CD4-positive, alpha-beta T cell treated with Interleukin-17A for 4 hours (primary cell): ENCODE measurements at places on chromosomes 11 and 22.

DNA sequence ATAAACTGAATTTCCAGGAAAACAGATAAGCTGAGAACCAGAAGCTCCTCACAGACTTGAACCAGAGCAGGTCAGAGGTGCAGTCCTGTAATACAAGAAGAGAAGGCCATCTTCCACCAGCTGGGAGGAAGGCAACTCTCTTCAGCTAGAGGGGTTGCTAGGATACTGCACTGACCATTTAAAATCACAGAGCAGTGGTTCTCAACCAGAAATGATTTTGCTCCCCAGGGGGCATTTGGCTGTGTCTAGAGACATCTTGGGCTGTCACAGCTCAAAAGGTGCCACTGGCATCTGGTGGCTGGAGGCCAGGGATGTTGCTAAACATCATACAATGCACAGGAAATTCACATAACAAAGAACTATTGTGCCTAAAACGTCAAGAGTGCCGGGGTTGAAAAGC lies 17.2 kb downstream of the OPCML start:
- DNase-seq: no peak

DNA sequence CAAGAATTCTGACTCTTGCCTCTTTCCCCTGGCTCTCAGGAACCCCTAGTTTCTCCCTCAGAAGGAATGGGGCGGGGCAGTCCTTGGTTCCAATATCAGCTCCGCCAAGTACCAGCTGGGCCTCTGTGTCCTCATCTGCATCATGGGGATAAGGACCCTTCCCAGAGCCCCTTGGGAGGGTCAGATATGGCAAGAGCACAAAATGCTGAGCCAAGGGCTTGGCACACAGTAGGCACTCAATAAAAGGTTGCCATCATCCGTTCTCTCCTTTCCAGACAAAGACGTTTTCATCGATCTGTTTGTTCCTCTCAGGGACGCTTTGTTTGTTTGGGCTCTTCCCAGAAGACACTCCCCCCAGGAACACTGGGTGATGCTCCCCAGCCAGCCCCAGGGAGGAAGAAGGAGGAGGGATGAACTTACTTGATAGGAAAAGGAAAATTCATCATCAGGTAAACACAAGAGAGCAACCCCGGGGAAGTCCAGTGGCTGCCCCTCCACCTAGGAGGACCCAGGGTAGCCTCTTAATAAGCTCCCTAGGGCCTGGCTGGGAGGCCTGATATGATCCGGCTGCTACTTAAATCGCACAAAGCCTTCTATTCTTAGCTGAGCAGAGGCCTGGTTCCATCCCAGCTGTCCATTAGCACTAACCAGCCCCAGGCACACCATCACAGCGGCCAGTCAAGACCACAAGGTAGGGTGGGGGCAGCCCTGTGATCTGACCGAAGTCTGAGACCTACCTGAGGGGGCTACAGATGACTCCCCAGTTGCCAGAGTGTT lies 19.6 kb downstream of the GDPD5 start:
- DNase-seq: no peak

DNA sequence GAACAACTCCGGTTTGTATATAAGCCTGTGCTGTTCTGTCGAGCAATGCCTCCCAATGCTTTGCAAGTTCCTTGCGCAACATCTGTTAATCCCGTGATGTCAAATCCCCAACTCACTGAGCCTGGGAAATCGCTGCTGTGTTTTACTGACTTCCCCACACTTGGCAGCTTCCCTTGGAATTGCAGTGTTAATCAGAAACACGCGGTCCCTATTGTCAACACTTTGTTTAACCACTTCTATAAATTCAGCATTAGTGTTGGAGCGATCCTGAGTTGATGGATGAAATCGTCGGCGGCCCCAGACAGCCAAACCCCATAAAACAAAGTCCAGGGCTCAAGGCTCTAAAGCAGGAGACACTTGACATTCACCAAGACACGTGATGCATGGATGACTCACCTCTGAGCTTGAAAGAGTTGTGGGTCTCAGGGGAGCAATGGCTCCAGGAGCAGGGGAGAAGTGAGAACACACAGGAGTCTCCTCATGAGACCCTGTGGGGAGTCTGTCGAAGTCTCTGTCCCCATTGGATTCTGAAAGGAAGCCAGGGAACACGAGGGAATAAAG lies 555.3 kb downstream of the MIAT start:
- DNase-seq: no peak

DNA sequence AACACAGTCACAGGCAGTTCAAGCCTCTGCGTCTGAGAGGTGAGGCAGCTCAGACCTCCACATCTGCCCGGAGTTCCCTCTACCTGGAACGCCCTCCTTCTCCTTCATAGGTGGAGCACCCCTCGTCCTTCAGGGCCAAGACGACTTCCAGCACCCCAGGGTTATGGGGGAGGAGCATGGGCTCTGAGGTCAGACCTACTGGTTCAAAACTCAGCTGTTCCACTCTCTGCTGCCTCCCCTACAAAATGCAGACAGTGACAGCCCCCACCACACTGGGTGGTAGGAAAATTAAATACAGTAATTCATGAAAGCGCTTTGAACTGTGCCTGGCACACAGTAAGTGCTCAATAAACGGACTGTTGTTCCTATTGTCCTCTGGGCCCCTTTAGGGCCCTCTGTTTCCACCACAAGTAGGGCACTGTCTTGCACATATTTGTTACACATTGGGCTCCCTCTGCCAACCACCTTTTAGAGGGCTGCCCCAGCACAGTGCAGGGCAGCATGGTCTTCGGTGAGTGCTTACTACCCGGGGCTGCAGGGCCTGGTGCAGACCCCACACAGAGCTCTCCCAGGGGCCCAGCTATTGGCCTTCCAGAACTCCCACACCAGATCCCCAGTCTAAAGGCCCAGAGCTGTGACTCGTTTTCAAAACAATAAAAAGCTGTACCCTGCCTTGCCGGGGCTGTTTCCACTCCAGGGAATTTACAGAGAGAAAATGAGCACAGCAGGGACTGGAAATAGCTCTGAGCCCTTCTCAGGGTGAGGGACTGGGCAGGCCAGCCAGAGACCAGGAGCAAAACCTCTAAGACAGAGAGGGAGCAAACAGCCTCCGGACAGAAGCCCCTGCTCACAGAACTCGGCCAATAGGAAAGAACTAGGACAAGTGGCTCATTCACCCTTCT lies 2.5 kb downstream of the TMEM184B start:
- no peak for DNase-seq
